ENCODE measurements at places on chromosomes 1 and 21.

- no peak for DNase-seq
These were observed 15.3 kb downstream of the INKA2 start for GRCh38 chr1:111723871-111724270.

DNA sequence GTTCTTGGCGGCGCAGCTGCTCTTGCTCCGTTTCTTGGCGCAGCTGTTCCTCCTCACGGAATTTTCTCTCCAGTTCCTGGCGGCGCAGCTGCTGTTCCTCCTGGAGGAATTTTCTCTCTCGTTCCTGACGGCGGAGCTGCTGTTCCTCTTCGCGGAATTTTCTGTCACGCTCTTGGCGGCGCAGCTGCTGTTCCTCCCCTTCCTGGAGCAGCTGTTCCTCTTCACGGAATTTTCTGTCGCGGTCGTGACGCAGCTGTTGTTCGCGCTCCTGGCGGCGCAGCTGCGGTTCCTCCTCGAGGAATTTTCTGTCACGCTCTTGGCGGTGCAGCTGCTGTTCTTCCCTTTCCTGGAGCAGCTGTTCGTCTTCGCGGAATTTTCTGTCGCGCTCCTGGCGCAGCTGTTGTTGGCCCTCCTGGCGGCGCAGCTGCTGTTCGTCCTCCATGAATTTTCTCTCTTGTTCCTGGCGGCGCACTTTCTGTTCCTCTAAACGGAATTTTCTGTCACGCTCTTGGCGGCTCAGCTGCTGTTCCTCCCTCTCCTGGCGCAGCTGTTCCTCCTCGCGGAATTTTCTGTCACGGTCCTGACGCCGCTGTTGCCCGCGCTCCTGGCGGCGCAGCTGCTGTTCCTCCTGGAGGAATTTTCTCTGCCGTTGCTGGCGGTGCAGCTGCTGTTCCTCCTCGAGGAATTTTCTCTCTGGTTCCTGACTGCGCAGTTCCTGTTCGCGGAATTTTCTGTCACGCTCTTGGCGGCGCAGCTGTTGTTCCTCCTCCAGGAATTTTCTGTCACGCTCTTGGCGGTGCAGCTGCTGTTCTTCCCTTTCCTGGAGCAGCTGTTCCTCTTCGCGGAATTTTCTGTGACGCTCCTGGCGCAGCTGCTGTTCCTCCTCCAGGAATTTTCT is 7.0 kb downstream of the TCHH start:
- peak; percentile 77 for DNase-seq

- DNase-seq, result no peak
These were observed 43.9 kb upstream of the SAMD13 start for GRCh38 chr1:84257617-84258016.

GRCh38 chr1:3852711-3853485 is 4.1 kb downstream of the CEP104 start:
- DNase-seq, result peak; percentile 10

DNA sequence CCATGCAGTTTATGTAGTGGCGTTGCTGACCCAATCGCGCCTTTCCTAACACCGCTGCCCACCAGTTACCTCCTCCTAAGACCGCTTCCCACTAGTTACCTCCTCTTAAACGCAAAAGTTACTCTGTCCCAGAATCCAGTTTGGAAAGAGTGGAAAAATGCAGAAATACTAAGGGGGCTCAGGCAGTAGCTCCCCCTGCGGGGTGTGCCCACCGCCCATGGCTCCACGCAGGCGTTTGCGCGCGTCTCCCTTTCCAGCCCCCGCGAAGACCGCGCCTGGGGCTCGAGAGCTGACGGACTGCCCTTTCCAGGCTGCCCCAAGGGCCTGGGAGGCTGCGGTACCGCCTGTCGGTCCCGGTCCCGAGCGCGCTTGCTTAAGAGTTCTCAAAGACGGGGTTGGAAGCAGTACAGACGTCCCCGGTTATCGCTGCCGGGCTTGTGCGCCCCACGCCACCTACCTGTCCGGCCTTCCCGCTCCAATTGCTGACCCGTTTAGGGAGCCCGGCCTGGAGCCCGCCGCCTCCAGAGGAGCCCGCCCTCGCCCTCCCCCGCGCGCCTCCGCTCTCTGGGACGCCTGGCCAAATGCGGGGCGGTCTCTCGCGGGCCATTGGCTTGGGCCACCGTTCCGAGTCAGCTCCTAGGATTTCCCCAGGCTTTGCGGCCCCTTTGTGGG is 414.1 kb upstream of the ESRRG start:
- no peak for DNase-seq

DNA sequence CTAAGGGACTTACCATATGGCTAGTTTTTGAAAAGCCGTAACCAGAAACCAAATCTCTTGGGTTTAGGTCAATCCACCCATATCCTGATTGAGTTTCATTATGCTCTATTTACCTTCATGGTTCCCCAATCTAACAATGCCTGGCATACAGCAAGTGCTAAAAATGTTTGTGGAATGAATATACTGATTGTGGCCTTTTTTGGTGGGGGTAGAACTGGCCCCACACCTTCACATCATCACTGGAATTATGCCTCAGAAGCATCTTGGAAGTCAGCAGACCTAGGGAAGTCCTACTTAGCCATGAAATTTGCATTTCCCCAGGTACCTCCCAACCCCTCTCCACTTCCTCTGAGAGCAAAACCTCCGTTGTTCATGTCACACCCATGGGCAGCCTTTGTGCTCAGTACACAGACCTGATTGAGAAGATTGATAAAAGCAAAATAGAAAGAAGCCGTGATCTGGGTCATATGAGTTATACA is 17.8 kb upstream of the SLAMF1 start:
- DNase-seq, result no peak

- DNase-seq, result no peak
These were observed 73.5 kb upstream of the ANGPTL3 start for GRCh38 chr1:62523860-62524259.

- DNase-seq, result peak; percentile 72
These were observed 3.6 kb upstream of the FOXD2 start for GRCh38 chr1:47434051-47434842.

- DNase-seq, result peak; percentile 83
These were observed 20.4 kb downstream of the H3-3A start for GRCh38 chr1:226082959-226083301.

DNA sequence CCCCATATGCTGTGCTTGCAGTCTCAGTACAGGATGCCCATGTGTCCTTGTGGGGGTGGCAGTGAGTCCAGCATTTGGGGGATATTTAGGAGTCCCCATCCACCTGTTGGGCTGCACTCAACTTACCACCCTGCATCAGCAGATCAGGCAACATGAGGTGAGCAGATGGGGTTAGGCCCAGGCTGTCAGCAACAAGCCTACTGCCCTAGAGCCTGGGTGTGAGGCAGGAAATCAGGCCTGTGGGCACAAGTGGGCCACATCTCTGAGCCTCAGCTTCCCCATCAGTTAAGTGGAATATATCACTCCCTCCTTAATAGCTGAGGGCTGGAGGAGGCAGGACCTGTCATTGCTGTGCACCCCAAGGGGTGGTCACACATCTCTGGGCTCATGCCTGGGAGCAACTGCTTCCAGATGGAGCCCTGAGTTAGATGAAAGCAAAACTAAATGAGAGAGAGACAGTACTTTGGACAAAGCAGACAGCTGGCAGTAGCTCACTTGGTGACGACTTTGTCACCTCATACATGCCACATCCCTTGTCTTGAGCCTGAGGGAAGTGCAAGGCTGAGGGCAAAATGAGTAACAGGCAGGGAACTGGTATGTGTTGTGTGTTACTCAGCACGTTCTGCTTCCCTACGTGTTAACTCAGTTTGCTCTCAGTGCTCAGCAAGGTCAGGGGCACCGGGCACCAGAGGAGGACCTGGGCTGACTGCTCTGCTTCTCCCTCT is 48.4 kb downstream of the TRIM11 start:
- DNase-seq, result peak; percentile 53

DNA sequence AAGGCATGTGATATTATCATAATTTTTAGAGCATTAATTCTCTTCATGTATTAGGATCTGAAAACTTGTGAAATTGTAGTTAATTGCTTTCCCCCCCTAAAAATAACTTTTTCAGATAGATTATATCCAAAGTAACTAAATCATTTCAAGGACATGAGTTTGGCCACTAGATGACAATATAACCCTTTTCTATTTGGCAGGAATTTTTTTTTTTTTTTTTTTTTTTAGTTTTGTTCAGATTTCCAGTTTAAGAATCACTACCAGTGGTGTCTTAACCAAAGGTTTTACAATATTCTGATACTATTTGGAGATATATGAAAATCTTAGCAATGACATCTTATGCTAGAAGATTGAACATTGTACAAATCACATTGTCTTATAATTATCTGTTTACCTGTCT is 370.8 kb downstream of the AMY1C start:
- DNase-seq, result no peak

GRCh38 chr1:212415107-212415841 is 588 bp upstream of the PACC1 start:
- DNase-seq, result no peak

DNA sequence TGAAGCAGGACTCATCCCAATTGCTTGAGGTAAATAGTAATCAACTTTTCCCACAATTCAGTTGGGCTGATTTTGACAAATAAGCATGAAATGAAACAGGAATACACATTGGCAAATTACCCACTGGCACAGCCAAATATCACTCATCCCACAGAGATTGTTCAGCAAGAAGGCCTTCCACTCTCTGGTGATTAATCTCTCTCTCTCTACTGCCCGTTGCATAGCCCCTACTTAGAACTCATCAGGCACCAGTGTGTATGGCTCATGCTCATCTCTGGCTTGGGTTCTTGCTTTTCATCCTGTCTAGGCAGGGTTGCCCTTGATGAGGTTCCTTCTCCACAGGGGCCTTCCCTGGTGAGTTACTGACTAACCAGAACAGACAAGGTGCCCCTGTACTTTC is 1.1 kb downstream of the BSDC1 start:
- peak; percentile 84 for DNase-seq

DNA sequence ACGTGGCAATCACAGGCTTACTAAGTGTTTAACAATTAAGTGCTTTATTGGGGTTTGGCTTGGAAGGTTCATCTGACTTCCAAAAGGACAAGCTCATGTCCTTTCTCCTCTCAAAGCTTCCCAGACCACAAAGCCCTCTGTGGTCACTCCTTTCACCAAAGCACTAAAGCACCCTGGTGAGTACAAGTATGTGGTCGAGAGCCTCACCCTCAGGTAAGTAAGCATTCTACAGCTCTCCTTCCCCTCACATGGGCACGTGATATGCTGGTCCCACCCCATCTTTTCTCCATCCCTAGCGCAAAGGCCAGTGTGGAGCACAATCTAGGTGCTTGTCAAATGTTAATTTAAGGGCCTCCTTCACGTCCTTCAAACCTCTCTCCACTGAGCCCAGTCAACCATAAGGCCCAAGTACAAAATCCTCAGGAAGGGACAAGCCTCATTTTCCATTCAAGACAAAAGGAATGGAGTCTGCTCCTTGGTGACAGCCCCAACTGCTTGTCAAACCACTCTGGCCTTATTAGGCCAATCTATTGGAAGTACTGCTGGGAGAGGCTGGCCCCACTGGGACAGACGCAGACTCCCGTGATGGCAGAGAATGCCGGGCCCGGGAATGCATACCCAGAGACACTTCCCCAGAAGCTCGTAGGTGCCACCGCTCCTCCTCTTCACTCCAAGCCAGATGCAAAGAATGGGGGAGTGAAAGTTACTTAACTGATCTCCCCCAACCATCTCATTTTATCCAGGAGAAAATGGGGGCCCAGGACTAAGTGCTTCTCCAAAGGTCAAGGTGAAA is 7.8 kb downstream of the STMN1 start:
- DNase-seq, result no peak

GRCh38 chr1:57061369-57061768 is 95.6 kb upstream of the C8B start:
- DNase-seq, result peak; percentile 81

- DNase-seq, result no peak
These were observed 85.2 kb downstream of the UCHL5 start for GRCh38 chr1:192973988-192974387.

GRCh38 chr1:202283379-202283844 is 58.3 kb downstream of the UBE2T start:
- peak; percentile 85 for DNase-seq

DNA sequence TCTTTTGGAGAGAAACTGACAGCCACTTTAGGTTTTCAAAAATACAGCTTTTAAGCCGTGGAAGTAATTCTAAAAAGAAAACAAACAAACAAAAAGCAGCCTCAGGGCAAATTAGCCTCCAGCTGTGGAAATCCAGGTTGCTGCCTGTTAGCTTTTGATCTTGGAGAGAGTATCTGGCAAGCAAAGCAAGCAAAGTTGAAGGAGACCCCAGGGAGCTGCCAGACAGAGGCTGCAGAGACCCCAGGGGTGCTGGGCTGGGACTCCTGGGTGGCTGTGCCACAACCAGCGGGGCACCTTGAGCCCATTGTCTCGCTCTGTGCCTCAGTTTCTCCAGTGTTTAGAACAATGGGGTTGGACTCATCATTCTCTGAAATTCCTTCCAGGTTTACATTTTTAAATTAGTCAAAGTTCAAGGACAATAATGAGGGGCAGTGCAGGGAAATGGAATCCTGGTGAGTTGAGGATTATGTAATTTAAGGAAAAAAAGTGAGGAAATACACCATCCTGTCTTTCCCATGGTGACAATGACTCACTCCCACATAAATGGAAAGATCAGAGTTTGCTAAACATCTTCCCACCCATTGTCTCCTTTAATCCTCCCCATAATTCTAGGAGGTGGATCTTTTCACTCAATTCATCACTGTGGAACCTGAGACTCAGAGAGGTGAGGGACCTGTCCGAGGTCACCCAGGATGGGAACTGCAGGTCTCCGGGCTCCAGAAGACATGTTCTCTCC is 480.5 kb downstream of the MATN1 start:
- no peak for DNase-seq

DNA sequence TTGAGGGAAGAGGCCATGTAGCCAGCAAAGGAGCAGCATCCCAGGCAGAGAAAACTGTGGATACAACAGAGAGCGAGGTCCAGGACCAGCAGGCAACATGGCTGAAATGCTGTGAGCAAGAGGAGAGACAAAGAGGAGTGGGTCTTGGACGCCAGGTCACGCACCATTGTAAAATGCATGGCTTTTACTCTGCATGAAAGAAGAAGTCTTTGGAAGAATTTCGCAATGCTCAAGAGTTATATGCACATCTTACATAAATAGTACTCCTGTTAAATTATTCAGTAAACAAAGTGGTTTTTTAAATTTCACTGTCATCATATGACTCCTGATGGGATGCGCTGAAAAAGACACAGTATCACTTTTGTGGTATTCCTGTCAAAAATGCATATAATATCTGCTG is 3.5 kb downstream of the CD244 start:
- DNase-seq, result no peak

GRCh38 chr1:119766374-119766794 is 2.3 kb downstream of the HMGCS2 start:
- DNase-seq, result peak; percentile 17

DNA sequence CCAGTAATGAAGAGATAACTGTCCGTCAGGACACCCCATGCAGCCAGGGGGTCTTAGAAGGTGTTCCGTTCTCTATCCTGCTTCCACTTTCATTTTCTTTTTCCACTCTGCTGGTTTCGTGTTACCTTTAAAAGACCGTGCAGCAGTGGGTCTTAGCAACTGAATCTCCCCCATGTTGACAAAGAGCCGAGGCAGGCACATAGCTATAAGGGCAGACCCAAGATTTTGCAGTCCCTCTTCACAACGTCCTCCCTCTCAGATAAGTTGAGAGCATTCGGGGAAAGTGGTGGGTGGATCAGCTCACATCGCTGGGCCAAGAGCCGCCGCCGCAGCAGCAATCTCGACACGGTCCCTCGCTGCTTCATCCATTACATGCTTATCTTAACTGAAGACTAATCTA is 355.5 kb downstream of the LMO4 start:
- peak; percentile 46 for DNase-seq

GRCh38 chr1:39167632-39168209 is 36.8 kb upstream of the MACF1 start:
- peak; percentile 24 for DNase-seq

GRCh38 chr1:60695716-60696171 is 386.6 kb upstream of the NFIA start:
- no peak for DNase-seq
